ENCODE measurements at places on chromosomes 3 and 15. TPM values are rescaled to one million over a fixed set of nuclear protein-coding genes. Genes with fewer than 3 reads are reported as not detected.

DNA sequence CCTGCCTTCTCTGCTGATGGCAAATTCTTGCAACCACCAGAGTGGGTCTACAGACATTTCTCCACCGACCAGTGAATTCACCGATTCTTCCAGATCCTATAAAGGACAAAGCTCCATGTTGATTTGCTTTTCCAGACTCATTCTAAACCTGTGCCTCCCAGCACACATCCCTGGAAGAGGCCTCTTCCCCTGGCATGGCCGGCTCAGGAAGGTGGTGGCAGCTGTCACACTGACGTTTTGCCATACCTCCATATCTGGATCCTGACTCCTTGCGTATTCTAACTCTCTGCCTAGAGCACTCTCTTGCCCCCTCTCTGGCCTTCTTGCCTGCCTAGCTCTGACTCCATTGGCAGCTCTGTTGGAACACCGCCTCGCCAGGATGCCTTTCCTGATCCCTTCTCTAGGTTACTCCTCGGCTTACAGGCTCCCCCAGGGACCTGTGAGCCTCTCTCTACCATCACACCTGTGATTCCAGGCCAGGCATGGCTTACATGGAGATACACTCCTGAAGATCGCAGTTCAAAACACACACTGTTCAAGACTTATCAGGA, 31.0 kb downstream of the SLCO2A1 start:
- no peak for DNase-seq

- no peak for DNase-seq
Measured at GRCh38 chr3:187646906-187647660, 23.1 kb downstream of the SST start.

GRCh38 chr15:77440378-77440999, 19.8 kb downstream of the HMG20A start:
- DNase-seq = no peak

DNA sequence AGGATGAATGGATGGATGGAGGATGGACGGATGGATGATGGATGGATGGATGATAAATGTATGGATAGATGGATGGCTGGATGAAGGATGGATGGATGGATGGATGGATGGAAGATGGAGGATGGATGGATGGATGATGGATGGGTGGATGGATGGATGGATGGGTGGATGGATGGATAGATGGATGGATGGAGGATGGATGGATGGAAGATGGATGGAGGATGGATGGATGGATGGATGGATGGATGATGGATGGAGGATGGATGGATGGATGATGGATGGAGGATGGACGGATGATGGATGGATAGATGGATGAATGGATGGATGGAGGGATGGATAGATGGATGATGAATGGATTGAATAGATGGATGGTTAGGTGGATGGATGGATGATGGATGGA, 210.6 kb upstream of the IGF1R start:
- DNase-seq = no peak

- DNase-seq = no peak
Measured at GRCh38 chr15:40600956-40601355, 6.9 kb downstream of the KNL1 start.

- DNase-seq = peak; percentile 76
Measured at GRCh38 chr15:45454814-45455213, 67.7 kb downstream of the SLC30A4 start.

GRCh38 chr3:156274791-156275190, 154.4 kb downstream of the KCNAB1 start:
- DNase-seq = no peak

DNA sequence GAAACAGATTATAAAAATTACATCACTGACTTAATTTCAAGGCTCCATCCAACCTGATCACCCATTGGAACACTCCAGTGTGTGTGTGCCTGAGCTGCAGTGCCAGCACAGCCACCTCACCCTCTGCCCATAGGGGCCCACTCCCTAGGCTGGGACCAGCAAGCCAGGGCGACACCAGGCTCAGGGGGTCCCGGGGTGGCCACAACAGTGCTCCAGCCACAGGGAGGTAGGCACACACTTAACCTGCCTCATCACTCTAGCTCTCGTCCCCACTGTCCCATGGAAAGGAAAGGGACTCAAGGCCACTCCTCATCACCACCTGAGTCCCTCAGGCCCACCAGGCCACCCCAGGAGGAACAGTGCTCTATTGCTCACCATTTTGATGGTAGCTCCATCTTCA, 24.9 kb downstream of the ZXDC start:
- DNase-seq = no peak

GRCh38 chr3:177590826-177591225, 393.5 kb upstream of the TBL1XR1 start:
- DNase-seq = no peak

- DNase-seq = no peak
Measured at GRCh38 chr3:132569153-132569552, 27.9 kb upstream of the ACKR4 start.

GRCh38 chr15:41659190-41659589, 1.0 kb upstream of the MGA start:
- no peak for DNase-seq

DNA sequence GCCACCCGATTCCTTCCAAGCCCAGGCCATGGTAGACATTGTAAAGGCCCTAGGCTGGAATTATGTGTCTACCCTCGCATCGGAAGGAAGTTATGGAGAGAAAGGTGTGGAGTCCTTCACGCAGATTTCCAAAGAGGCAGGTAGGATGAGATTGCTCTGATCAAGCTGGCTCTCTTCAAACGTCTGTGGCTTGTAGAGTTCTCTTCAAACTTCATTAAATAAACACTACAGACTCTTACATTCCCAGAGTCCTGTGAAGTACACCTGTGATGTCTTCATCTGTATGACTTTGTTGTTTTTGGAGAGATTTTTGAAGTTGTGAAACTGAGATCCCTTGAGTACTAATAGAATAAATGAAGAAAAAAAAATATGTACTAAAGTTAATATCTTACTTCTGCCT, 285.6 kb downstream of the GRM7 start:
- DNase-seq = no peak

- peak; percentile 36 for DNase-seq
Measured at GRCh38 chr15:37107071-37107743, 6.9 kb upstream of the MEIS2 start.

DNA sequence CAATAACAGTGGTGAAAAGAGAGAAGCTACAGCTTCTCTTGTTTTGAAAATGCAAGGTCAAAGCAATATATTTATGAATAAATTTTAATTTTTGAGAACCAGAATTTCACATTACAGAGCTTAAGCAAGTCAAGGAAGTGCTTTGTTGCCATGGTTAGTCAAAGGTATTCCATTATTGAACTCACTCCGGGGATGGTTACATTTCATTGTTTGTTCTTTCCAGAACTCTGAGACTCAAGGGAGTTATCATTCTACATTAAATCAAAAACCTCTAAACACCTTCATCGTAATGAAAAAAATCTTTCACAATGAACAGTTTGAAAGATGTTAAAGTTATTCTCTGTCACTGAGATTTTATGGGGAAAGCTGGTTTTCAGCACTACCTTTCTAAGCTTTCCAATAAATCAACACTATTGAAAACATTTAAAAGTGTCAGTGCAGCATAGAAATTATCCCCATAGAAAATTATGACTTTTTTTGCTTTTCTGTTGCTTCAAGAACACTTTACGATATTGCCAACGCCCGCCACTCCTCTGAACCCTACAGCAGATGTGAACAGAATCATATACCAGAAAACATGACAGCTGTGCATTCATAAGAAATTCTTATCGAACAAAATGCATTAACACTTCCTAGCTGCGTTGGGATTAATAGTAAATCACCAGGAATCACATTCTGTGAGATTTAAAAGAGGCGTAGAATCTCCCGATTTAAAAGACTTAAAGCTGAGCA, 83.0 kb downstream of the OTOL1 start:
- DNase-seq = no peak

DNA sequence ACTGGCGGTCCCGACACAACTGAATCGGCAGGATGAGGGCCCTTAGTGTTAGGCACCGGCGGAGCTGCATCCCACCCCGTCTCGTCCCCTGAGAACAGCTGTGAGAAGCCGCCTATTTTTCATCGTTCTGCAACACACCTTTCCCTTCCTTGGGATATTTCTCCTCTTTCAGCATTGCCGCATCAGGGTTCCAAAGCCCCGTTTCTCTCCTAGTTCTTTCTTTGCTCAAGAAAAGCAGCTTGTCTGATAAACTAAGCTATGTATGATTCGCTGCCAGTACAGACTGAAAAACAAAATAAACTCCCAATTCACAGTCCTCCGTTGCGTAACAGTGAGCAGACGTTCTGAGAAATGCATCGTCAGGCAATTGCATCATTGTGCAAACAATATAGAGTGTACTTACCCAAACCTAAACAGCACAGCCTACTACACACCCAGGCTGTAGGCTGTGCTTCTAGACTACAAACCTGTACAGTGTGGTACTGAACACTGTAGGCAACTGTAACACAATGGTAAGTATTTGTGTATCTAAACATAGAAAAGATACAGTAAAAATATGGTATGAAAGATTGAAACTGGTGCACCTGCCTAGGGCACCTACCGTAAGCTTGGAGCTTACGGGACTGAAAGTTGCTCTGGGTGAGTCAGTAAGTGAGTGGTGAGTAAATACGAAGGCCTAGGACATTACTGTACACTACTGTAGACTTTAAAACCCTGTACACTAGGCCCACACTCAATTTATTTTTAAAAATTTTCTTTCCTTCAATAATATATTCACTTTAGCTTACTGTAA, 8.9 kb upstream of the ADAMTS17 start:
- no peak for DNase-seq

GRCh38 chr3:109532257-109533216, 195.2 kb upstream of the DPPA4 start:
- no peak for DNase-seq

GRCh38 chr3:174675406-174675805, 183.7 kb upstream of the NAALADL2 start:
- DNase-seq = no peak

- no peak for DNase-seq
Measured at GRCh38 chr3:174100744-174101143, 703.2 kb downstream of the NLGN1 start.

- no peak for DNase-seq
Measured at GRCh38 chr15:35181538-35181937, 96.4 kb upstream of the NANOGP8 start.

The OXTR gene
- 0.26 TPM for total RNA-seq

The CLRN1 gene
- not detected for total RNA-seq

The TM6SF1 gene
- total RNA-seq = 14.8 TPM

The CIDEC gene
- total RNA-seq = 0.40 TPM

The CKMT1B gene
- total RNA-seq = 0.70 TPM

The MCTP2 gene
- total RNA-seq = 0.48 TPM

The MORC1 gene
- total RNA-seq = not detected

The ADCY5 gene
- 205 TPM for total RNA-seq

The C2CD4A gene
- total RNA-seq = not detected
